Activated effector memory CD4-positive, alpha-beta T cell treated with Interleukin-2 at 50 U/mL for 16 hours (primary cell): ENCODE measurements at places on chromosomes 1 and 21.

DNA sequence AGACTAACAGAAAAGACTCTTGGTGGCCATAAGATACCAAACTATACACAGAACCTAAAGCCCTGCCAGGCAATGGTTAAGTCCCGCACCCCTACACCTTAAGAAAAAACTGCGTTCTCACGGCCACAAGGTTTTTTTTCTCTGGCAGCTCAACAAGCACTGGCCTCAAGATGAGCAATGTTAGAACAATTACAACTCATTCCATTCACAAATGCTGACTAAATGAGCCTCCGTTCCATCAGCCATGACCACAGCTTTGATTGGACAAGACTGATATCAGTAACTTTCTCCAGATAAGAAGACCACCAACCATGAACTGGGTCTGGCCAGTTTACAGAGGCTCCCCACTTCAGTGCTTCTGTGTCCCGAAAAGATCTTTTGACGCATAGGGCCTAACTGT is 31.9 kb downstream of the SEC16B start:
- no peak for DNase-seq

DNA sequence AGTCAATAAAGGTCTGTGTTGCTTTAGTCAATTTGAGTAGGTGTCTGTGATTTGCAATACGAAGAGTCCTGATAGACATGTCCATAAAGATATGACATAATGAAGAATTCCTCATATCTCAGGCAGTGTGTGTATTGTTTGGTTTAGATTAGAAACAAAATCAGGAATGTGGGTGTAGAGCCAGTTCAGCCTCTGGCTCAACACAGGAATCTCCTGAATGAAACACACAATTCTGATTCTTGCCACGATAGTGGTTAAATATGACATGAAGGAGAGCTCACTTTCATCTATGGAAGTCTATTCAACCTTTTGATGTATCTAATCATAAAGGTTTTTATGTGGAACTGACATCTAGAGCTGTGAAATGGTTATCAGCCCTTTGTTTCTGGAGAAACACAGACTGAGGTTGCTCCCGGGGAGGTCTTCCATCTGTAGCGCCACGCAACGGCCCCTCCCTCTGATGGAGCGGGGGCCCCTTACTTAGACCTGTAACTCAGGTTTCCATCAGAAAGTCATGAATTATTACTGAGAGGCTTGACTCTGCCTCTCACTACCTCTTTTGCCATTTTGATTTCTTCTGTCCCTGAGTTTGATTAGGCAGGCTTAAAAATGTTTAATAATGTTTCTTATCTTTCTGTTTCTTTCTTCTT is 19.5 kb downstream of the TSPAN2 start:
- no peak for DNase-seq

GRCh38 chr1:26225033-26225831 is 8.8 kb upstream of the CEP85 start:
- peak; percentile 11 for DNase-seq

- peak; percentile 14 for DNase-seq
These were observed 71.4 kb upstream of the RAB4A start for GRCh38 chr1:229199261-229200243.

- DNase-seq = no peak
These were observed 48.2 kb downstream of the NTPCR start for GRCh38 chr1:232998646-232999045.
